Activated CD4-positive, CD25-positive, alpha-beta regulatory T cell treated with anti-CD3 and anti-CD28 coated beads, Interleukin-2, amount 50 U/mL, for 16 hours (primary cell): ENCODE measurements at places on chromosomes 7 and 10.
A peak's percentile ranks its signal among the peaks of the same experiment; 100 is the strongest.

GRCh38 chr10:34838366-34838900 is 23.3 kb upstream of the PARD3 start:
- no peak for DNase-seq

DNA sequence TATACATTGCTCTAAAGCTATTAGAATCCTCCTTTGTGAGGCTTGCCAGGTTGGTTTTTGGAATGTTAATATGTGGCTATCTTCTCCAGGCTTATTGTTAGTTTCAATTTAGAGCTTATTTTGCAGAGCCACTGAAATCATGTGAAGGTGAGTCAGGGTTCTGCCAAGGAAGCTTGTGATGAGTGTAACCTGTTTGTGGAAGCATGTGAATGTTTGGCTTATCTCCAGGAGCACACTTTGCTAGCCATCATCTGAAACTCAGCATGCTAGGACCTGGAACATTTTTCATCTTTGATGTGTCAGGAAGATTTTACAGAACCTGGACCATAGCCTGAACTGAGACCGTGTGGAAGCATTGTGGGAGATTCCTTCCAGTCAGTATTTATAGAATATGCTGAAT is 197.3 kb downstream of the PPP1R9A start:
- DNase-seq = no peak

- no peak for DNase-seq
Measured at GRCh38 chr7:66206119-66206933, 1.2 kb downstream of the TPST1 start.

DNA sequence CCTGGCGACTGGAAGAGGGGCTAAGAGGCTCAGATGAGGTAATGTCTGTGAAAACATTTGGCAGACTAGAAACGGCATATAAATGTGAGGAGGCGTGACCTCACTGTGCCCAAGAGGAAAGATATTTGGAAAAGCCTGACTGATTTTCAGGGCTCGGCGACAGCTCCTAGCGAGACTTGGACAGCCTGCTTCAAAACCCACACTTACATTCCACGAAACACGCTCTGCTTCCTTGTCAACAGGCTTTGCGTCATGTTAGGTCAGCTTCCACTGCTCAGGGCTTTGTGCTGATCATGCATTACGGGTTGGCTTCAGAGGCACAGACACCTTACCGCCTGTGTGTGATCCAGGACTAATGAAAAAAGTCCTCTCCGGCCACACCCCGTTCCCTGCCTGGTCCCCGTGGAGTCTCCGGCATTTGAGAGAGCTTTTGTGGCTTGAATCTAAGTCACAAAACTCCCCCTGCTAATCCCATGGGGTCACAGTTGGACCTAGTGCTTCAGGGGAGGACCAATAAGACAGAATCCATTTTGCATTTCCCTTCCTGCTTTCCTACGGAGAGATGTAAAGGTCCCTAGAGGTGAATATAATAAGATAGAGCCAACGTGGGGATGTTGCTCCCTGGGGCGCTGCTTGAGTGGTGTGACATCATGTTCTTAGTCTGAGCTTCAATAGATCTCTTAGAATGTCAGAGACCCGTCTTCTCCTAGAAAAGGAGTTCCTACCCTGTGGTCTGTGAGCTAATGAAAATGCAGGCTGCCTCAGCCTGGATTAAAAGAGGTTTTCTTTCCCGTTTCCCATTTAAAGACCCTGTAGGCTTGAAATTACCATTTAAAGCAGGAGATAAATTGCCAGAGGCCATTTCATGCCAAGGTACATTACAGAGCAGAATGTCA is 25.5 kb downstream of the FGFBP3 start:
- no peak for DNase-seq

DNA sequence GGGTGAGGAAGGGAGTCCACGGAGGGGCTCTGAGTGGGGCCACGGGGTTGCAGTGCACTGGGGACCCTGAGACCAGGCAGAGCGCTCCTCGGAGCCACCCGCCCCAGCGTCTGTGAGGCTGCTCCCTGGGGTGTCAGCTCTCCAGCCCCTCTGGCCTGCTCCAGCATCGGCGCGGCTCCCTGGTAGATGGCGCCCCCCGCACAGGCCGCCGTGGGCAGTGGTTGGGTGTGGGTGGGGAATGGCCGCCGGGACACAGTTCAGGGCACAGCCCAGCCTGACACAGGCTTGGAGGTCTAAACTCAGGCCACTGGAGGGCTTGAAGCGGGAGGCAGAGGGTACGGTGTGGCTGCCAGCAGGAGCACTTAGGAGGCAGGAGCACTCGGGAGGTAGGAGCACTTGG is 222.6 kb upstream of the PPP2R2D start:
- DNase-seq = no peak

- no peak for DNase-seq
Measured at GRCh38 chr7:50160206-50160605, 67.2 kb upstream of the ZPBP start.

DNA sequence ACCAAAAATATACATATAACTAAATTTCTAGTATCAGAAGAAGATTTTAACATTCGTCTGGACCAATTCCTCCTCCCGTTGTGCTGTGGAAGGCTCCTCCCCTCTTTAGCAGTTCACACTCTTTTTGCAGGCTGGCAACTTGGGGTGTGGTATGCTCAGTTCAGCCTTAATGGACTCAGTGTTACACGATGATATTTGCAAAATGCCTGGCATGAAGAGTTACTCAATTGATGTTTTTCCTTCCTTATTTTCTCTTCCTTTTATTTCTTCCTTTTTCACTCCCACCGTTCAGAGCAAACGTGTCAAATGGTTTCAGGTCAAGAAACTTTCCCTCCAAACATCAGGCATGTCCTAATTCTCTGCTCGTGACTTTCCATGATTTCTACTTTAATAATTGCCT is 248.3 kb downstream of the PHF14 start:
- DNase-seq = no peak

- DNase-seq = no peak
Measured at GRCh38 chr7:71486856-71487628, 355.1 kb downstream of the GALNT17 start.

DNA sequence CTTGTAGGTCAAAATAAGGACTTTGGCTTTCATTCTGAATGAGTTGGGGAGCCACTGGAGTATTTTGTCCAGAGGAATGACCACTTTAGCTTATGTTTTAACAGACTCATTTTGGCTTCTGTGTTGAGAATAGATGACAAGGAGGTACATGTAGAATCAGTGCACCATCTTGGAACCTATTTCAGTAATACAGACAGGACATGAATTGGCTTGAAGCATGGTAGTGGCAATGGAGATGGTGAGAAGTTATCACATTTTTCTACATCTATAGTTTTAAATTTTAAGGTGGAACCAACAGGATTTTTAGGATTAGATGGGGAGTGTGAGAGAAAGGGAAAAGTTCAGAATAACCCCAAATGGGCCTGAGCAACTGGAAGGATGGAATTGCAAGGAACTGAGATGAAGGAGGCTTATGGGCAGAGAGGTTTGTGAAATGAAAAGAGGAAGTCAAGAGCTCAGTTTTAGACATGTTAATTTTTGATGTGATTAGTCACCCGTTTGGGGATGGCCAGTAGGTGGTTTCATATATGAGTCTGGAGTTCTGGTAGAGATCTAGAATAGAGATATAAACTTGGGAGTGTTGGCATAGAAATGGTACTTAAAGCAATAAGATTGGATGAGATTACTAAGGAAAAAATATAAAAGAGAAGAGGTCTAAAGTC is 89.2 kb upstream of the JAZF1 start:
- no peak for DNase-seq

GRCh38 chr7:95886501-95887090 is 114.2 kb downstream of the DYNC1I1 start:
- DNase-seq = no peak

DNA sequence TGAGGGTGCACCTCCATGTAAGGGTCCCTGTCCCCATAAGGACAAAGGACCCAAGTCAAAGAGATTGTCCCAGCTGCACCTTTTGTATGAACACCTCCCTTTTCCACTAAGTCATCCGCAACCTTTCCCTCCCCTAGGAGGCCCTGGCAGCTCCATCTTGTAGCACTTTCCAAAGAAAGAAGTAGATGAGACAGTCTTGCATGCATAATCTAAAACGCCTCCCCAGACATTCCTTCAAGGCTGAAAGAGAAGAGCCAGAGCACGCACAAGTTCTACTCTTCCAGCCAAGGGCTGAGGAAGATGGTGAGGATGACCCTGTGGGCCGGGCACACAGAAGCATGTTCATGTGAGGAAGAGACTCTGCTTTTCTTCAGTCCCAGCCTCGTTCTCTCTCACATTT is 194.4 kb downstream of the TNS3 start:
- DNase-seq = no peak

GRCh38 chr7:4017785-4018184 is 664.3 kb upstream of the FOXK1 start:
- no peak for DNase-seq

GRCh38 chr7:21603972-21604749 is 61.3 kb downstream of the DNAH11 start:
- no peak for DNase-seq

DNA sequence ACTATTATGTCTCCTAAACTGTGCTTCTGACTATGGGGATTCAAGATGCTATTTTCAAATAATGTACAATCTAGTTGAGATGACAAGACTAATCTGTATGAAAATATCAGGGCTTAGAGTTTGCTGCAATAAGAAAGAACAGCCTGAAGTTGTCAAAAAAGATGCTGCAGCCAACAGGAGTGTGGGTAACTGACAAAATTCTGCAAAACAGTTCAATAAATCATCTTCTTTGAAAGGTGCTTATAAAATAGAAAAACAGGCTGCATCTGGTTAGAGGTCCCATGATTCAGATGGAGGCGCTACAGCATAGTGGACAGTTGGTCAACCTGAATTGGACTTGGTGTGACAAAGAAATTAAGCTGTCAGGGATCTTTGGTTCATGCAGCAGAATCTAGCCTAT is 511.0 kb downstream of the XPNPEP1 start:
- DNase-seq = no peak

DNA sequence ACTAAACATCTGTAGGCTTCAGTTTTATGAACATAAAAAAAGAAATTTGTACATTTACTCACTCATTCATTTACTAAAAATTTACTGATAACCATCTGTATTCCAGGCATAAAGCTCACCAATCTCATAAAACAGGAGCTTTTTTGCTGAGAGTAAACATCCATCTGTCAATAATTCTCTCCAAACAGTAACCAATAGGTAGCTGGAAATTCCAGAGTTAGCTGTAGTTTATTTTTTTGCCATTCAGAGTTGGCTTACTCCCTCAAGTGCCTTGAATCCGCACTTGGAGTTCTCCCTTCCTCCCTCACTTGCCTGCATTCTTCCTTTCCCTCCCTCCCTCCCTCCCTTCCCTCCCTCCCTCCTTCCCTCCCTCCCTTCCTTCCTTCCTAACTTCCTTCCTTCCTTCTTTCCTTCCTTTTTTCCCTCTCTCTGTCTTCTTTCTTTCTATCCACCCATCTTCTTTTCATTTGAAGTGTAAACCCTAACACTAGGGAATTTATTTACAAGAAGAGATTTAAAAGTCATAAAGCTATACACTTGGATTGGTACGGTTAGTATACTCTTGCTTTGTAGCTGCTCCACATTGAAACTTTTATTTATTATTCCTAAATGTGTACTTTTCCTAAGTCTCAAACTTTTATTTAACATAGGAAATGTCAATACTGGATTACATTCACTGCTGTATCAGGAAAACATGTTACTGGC is 44.6 kb upstream of the BICC1 start:
- DNase-seq = no peak

- no peak for DNase-seq
Measured at GRCh38 chr7:151461942-151462230, 21.9 kb upstream of the CRYGN start.

GRCh38 chr7:151873402-151873965 is 3.4 kb downstream of the PRKAG2 start:
- DNase-seq = no peak

DNA sequence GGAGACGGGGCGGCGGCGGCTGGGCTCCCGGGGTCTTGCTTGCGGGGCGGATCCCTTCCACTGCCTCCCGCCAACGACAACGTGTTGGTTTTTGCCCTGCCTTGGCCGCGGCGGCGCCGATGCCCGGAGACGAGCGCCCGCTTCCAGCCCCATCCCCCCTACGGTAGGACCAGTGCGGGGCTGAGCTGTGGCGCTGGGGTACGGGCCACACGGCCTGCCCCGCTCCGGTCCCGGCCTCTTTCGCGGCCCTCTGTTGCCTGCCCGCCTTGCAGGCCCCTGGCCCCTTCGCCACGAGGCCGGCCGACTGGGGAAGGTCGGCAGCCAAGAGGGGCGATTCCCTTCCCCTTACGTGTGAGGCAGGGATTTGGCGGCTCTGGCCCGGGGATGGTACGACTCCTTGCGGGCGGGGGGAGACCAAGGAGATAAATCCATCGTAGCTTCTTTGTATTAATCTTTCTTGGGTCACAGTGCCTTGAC is 488 bp downstream of the EIF4H start:
- DNase-seq = peak; percentile 1

GRCh38 chr10:76080451-76080850 is 649.0 kb downstream of the LRMDA start:
- DNase-seq = no peak

DNA sequence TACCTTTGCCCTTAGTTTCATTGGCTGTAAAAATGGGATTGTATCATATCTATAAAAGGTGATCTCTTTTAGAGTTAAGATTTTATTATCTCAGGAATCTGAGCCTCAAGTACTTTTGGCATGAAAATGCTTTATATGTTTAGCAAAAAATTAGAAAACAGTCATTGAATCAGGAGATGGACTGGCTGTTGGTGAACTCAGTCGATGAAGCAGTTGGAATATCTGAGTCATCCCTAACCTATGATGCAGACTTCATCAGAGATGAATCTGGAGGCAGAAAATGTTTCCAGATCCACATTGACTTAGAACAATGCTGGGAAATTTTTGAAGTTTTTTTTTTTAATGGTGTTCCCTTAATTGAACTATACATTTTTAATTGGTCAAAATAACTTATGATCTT is 228.5 kb downstream of the SLC25A13 start:
- no peak for DNase-seq

GRCh38 chr10:26455567-26456315 is 17.6 kb downstream of the APBB1IP start:
- no peak for DNase-seq

DNA sequence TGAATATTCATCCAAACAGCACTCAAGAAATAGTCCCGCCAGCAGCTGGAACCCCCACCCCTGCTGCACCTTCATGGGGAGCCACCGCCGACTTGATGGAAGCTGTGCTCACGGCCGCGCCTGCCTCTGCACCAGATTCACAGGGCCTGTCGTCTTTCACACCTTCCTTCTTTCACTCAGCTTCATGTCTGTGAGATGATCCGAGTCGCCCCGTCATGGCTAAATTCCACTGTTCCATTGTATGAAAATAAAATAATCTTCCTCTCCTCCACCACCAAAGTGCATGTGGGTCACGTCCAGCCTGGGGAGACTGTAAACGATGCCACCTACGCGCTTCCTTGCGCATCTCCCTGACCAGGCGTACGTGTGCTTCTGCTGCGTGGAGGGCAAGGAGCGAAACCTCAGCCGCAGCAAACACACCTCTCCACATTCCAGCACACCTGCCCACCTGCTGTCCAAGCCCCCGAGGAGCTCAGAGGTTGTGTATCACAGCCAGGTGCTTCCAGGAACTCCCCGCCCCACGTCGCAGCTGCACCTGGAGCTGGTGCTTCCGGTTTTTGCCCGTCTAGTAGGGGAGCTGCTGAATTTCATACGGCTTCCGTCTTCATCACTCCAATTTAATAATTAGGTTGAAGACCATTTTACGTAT is 137.0 kb downstream of the PTPRN2 start:
- DNase-seq = no peak
